ENCODE measurements at places on chromosomes 7 and 10. TPM values are rescaled to one million over a fixed set of nuclear protein-coding genes. Genes with fewer than 3 reads are reported as not detected.

- DNase-seq, result peak; percentile 43
Observed at GRCh38 chr10:48289501-48290238, 15.2 kb upstream of the FRMPD2 start.

Gene SPACDR
- total RNA-seq, result not detected

DNA sequence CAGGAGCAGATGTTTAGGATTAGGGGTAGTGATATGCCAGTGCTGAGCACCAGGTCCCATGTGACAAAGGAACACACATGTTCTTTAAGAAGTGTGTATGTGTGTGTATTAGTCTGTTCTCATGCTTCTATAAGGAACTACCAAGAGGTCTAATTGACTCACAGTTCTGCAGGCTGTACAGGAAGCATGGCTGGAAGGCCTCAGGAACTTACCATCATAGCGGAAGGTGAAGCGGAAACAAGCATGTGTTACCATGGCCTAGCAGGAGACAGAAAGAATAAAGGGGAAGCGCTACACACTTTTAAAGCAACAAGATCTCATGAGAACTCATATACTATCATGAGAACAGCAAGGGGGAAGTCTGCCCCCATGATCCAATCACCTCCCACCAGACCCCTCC, 22.8 kb upstream of the PDZD8 start:
- no peak for DNase-seq

- no peak for DNase-seq
Observed at GRCh38 chr10:28959850-28960501, 282.7 kb downstream of the BAMBI start.

DNA sequence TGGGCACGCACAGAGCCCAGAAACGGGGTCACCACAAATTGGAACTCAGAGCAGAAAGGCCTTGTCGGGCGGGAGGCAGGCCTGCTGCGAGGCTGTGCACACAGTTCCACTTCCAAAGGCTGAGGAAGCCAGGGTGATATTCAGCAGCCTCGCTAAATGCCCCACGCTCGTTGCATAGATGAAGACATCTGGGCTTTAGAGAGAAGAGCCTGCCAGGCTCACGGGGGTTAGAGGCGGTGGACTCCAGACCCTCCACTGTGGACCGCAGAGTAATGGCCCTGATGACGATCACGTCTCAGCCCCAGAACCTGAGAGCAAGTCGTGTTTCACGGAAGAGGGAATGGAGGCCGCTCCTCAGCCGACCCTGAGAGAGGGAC, 104.2 kb downstream of the DNAJB6 start:
- no peak for DNase-seq

- DNase-seq, result peak; percentile 36
Observed at GRCh38 chr10:50600831-50601477, 22.8 kb downstream of the SGMS1 start.

- DNase-seq, result no peak
Observed at GRCh38 chr7:77971726-77972125, 173.2 kb downstream of the PHTF2 start.

DNA sequence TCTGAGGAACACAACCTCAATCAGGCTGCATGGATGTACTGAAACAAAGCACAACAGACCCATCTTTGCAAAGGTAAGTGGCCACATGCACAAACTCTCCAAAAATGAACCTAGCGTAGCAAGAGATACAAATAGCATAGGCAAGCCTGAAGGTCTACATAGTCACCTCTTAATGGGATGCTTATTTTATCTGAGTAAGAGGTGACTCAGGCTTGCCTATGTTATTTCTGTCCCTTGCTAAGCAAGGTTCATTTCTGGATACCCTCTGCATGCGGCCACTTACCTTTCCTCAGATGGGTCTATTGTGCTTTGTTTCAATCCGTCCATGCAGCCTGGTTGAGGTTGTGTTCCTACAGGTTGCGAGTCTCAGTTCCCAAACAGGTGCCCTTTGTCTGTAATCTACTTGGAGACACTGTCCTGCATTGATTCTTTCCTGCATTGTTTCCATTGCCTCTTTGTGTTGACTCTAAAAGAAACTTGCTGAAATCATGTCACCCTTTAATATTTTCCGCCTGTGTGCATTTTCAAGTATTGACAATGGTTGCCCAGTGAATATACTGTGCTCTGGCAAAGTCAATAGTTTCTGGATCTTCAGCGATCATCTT, 291.8 kb upstream of the LYZL1 start:
- no peak for DNase-seq

DNA sequence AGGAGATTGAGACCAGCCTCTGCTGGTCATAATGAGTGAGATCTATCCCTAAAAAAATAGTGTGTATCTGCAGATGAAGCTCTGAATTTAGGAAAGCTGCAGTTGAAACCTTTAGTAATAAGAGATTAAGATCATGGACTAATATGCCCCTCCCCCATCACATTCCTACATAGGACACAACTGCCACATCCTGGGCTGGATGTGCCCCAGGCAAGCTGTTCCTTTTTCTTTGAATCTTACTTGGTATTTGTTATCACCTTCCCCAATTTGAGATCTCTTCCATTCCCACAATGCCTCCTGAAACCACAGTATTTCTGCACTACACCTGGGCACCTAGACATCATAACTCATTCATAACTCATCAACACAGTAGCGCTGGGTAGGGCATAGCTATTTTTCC, 74.1 kb downstream of the DOCK1 start:
- DNase-seq, result no peak

DNA sequence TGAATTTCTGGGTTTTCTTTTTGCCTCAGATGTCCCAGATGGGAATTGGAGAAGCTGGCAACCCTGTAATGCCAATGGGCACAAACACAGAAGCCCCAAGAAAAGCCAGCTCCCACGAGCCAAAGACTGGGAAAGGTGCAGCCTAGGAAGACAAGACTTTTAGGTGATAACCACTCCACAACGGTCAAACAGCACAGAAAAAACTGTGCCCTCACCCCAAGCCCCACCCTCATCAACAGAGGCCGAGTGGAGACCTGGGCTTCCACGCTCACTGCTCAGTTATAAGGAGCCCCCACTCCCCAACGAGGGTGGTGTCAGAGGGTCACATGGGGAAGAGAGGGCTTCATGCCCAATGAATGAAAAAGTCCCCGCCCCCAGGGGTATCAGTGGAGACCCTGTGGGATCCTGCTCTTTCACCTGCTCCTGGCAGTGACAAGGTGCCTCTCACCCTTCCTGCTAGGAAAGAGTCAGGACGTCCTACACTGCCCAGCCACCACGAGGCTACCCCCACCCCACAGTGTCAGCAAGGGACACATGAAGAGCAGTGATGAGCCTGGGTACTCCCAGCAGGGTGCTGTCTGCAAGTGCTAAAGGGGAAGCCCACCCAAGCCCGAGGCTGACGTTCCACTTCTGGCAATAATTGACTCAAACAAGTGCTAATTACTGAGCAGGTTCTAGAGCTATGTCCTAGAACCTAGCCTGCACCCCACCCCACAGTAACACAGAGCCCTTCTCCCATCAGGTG, 8.3 kb downstream of the TMEM273 start:
- no peak for DNase-seq

DNA sequence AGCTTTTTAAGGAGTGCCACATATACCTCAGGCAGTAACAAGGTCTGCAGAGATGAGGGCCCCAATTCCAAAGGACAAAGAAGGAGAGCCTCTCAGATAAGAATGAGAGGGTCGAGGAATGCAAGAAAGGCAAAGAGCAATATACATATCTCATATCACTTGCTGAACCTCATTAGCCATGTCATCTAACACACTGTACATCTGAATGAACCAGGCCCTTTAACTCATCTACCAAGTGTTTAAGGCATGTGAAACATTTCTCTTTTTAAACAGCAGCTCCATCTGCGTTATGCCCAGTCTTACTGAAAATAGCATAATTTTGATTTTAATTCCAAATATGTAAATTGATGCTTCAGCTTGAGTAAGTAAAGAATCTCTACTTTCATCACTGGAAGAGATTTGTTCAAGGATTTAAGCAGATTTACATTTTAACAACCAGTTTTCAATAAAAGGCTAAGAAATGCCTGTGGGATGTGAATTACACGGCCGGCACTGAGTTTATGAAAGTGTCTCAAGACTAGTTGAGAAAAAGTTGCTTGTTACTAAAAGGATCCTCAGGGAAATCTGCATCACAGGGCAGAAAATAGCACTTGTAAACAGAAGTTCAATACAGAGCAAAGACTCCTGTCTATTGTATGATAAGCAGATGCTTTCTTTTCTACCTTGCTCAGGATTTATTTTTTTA, 123.8 kb upstream of the SLC26A5 start:
- no peak for DNase-seq

DNA sequence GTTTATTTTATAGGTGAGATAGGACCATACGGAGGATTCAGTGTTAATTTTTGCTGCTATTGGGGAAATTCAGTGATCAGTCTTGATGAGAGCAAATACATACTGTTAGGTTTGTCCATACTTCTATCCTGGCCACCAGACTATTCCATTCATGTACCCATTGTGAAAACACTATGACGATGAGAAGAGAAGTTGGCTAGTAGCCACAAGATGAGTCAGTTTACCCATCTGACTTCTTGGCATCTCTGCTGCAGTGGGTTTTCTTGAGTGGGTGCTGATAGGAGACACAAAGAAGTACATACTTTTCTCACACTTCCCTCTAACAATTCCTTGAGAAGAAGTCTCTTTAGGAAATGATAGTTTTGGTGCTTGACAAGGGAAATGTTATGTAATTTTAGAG, 133.1 kb downstream of the TFPI2 start:
- no peak for DNase-seq

GRCh38 chr10:67261300-67261797, 335.5 kb downstream of the LRRTM3 start:
- no peak for DNase-seq

DNA sequence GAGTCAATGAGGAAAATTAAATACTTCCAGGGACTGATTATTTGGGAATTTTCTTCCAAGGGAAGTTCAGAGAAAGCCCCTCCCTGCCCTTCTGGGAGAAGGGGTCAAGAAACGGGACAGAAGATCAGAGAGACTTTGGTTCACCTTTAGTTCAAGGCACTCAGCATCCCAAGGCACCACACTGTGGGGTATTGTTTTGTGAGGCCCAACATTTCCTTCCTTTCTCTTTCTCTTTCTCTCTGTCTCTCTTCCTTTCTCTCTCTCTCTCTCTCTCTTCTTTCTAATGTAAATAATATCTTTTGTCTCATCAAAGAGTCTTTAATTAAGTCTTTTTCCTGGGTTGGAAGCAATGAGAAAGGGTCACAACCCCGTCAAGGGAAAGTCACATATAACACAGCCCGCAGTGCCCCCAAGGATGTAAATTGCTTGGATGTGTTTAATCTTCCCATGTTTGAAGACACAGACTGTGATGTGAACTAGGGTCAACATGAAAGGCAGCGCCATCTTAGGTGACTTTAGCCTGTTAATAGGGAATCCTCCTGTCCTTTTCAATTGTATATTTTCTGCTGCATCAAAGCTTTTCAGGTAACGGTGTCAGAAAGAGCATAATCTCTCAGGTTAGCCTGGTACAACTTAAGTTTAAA, 983.3 kb upstream of the C7orf33 start:
- no peak for DNase-seq

GRCh38 chr7:137741443-137741842, 105.3 kb downstream of the DGKI start:
- no peak for DNase-seq

Gene DGKI
- 11.3 TPM for total RNA-seq

Gene GHRHR
- not detected for total RNA-seq

DNA sequence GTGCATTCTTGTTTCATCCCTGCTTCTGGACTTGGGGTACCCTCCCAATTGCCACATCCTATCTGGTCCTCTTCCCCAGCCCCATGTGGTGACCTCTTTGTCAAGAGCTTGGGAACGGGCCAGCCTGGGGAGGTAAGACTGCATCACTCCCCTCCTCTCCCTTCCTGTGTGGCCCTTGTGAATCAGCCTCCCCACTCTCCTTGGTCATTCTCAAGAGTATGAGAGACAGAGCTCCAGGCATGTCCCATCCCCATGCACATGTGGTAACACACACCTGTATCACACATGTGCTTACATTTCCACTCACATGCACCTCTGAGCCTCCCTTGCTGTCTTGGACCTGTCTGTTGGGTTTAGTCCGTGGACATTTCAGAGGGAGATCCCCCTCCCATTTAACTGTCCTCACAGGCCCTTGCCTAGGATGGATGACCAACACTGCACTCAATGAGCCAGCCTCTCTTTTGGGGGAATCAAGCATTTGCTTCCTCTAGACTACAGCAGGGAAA, 2.6 kb downstream of the MRPL43 start:
- no peak for DNase-seq

- DNase-seq, result no peak
Observed at GRCh38 chr7:90613088-90613498, 17.0 kb downstream of the CDK14 start.

Gene HTR5A
- not detected for total RNA-seq

- DNase-seq, result no peak
Observed at GRCh38 chr7:151306374-151306773, 35.2 kb upstream of the NUB1 start.

Gene SSC4D
- 0.64 TPM for total RNA-seq

GRCh38 chr10:126204320-126204719, 184.0 kb downstream of the ADAM12 start:
- no peak for DNase-seq

- DNase-seq, result peak; percentile 5
Observed at GRCh38 chr10:74394416-74394969, 243.5 kb downstream of the ADK start.

DNA sequence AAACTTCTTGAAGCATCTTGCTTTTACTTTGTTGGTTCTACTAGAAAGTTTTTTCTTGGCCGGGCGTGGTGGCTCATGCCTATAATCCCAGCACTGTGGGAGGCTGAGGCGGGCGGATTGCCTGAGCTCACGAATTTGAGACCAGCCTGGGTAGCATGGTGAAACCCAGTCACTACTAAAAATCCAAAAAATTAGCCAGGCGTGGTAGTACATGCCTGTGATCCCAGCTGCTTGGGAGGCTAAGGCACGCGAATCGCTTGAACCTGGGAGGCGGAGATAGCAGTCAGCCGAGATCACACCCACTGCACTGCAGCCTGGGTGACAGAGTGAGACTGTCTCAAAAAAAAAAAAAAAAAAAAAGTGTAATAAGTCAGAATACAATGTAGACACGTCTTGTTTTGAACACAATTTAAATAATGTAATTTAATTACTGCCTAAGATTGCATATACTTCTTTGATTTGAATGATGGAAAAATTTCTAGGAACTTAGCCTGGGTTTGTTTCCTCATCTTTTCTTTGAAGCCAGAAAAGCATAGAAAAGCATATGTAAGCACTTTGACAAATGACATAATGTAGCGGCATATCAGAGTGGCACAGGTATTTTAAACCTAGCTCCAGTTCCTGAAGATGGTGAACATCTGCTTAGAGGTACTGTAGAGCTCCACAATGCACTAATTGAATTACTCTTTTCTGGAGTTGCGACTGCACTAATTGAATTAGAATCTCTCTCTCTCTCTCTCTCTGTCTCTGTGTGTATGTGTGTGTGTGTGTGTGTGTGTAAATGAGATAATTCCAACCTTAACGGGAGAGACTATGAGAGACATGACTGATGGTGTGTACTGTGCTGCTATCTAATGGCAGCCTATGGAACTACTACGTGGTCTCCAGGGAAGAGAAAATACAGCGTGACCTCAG, 87.8 kb downstream of the BTRC start:
- DNase-seq, result peak; percentile 71

Gene LBX1
- not detected for total RNA-seq

Gene MYL7
- total RNA-seq, result not detected

Data from fibroblast of villous mesenchyme (primary cell).